Lower leg skin (tissue), 4 donors: ENCODE measurements at places on chromosomes 4 and X.

GRCh38 chr4:41913509-41913908, 21.7 kb upstream of the TMEM33 start:
- no peak for DNase-seq

- DNase-seq = no peak
These were observed at the start of gene GPC3 for GRCh38 chrX:133985164-133985966. GPC3 (minus strand) TSS chrX:133985594.

- no peak for DNase-seq
These were observed 138.0 kb upstream of the FAM9B start for GRCh38 chrX:9171841-9172463.

DNA sequence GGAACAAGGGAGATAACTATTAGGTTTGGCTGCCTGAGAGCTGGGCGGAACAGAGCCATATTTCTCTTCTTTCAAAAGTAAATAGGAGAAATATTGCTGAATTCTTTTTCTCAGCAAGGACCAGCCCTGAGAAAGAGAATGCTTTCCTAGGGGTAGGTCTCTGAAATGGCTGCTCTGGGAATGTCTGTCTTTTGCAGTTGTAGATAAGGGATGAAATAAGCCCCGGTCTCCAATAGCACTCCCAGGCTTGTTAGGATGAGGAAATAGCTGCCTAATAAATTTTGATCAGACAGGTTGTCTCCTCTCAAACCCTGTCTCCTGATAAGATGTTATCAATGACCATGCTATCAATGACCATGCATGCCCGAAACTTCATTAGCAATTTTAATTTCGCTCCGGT, 207.8 kb upstream of the KIT start:
- no peak for DNase-seq
